ENCODE measurements at places on chromosomes 5 and 9.

DNA sequence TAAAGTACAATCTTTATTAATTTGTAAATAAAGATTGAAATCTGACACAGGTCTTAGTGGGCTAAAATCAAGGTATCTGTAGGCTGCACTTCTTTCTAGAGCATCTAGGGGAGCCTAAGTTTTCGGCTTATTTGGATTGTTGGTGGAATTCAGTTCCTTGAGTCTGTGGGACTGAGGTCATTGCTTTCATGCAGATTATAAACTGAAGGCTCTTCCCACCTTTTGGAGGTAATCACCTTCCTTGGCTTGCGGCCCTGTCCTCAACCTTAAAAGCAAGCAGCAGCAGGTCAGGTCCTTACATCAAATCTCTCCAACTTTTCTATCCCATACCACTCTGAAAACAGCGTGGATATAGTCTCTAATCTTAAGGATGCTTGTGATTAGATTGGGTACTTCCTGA lies 25.9 kb downstream of the MAT2B start:
- DNase-seq, result no peak

- no peak for DNase-seq
These were observed 44.9 kb downstream of the USP20 start for GRCh38 chr9:129879991-129880653.

- DNase-seq, result no peak
These were observed 92.0 kb downstream of the SV2C start for GRCh38 chr5:76175051-76175666.

- DNase-seq, result no peak
These were observed 172.7 kb upstream of the RIOK2 start for GRCh38 chr5:97355775-97356174.

DNA sequence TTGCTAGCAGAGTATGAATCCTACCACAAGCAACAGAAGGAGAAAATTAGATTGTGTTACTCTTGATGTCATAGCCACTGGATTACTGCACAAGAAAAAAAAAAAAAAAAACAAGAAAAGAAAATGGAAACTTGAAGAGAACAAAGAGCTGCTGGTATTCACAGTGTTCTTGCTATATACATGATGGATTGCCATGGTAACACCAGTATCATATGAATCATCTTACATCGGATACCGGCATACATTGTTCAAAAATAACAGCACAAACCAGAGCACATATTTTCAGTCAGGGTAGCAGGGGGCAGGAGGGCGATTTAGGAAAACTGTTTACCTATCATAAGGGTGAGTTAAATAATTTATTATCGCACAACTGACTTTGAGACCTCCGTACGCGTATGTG lies 472.9 kb downstream of the PDE4D start:
- no peak for DNase-seq

DNA sequence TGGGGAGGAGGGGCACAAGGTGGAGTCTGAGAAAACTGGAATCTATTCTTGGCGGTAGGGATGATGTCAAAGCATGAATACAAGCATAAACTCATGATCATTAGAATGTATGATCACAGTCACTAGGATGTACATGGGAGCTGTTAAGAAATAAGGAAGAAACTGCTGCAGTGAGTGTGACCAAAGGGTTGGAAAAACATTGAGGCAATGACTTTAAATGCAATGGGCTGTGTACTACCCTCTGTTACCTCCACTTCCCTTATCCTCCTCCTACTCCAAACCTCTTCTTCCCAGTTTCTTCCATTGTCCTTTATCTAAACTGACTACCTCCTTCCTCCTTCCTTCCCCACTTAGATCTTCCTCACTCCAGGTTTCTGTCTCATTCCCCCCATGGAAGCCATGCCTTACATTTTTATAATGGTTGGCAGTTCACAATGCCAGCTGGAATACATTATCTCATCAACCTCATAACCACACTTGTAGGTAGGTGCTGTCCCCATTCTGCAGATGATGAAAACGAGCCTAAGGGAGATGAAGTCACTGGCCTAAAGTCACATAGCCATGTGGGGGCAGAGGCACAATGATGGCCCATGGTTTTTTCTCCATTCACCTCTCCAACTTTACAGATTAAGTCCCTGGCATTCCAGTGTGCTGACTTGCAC lies 21.9 kb upstream of the TNFSF15 start:
- DNase-seq, result no peak

DNA sequence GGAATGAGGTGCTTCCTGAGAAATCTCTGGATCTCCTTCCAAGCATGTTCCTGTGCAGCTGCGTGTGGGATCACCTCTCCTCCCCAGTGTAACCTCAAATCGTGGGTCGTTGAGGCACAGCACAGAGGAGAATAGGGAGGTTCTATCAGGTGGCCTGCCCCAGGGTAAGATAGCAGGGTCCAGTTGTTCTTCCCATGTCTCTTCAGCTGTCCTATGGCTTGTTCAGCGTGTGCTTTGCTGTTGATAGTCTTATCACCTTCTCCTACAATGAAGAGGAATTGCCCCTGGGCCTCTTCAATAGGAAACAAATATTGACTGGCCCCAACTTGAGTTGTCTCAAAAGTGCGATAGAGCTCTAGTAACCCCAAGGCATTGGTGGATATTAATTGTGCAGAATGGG lies 22.4 kb downstream of the BAAT start:
- DNase-seq, result no peak
